Right renal pelvis (tissue), 4 donors: ENCODE measurements at places on chromosomes 3 and 15. TPM values are rescaled to one million over a fixed set of nuclear protein-coding genes. Genes with fewer than 3 reads are reported as not detected.

Gene PXYLP1
- polyA plus RNA-seq, result 44.5 TPM

DNA sequence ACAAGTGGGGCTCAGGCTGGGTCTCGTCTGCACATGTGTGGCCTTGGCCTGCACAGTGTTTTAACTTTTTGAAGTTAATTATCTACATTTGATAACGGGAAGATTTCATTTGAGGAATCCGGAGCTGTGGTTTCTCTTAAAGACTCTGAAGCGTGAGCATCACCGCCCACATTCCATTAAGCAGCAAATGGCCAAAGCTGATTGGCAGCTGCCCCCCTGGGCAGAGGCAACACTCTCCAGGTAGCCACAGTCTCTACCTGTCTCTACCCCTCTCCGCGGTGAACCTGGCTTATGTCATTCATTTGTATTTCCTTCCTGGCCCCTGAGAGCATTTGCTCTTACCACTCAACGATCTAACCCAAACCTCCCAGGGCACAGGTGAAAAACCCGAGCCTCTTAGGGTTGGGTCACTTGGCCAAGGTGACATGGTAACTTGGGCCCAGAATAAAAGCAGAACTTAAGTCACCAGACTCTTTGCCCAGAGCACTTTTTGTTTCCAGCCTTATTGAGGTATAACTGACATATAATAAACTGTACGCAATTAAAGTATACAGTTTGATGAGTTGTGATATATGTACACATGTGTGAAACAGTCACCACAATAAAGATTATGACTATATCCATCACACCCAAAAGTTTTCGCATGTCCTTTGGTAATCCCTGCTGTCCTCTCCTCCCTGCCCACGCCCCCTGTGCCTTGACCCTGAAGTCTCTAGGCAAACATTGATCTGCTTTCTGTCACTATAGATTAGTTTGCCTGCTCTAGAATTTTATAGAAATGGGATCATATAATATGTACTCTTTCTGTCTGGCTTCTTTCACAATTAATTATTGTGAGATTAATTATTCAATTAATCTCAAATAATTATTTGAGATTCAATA is 245.7 kb upstream of the HES1 start:
- no peak for DNase-seq

- no peak for DNase-seq
Observed at GRCh38 chr15:89030311-89030710, 57.9 kb upstream of the ABHD2 start.

DNA sequence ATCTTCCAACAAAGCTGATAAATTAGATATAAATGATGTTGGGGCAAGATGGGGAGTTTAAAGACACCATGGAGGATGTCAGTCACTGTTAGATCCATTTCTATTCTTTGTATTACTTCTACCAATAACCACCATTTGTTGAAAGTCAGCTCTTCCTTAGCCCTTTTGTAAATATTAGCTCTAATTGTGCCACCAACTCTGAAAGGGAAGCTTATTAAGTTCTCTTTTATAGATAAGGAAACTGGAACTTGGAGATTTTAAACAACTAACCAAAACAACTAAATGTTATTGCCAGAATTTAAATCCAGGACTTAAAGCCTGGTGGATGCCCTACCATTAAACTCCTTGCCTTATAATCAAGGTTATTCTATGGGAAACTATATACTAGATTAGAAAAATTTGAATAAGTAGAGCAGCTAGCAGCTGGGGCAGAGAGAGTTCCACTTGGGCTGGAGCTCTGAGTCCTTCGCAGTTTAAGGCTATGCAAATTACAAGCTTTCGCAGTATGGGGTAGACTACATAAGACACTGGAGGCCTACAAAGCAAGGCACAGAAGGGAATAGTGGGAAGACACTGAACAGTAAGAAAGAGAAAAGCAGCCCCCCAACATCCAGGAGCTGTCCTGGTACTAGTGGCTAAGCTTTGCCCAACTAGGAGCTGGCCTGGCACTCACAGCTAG is 52.6 kb downstream of the TM4SF18 start:
- no peak for DNase-seq

GRCh38 chr15:68401496-68402431 is 30.2 kb downstream of the ITGA11 start:
- no peak for DNase-seq

- peak; percentile 60 for DNase-seq
Observed at GRCh38 chr15:98085003-98085639, 124.6 kb downstream of the ARRDC4 start.

DNA sequence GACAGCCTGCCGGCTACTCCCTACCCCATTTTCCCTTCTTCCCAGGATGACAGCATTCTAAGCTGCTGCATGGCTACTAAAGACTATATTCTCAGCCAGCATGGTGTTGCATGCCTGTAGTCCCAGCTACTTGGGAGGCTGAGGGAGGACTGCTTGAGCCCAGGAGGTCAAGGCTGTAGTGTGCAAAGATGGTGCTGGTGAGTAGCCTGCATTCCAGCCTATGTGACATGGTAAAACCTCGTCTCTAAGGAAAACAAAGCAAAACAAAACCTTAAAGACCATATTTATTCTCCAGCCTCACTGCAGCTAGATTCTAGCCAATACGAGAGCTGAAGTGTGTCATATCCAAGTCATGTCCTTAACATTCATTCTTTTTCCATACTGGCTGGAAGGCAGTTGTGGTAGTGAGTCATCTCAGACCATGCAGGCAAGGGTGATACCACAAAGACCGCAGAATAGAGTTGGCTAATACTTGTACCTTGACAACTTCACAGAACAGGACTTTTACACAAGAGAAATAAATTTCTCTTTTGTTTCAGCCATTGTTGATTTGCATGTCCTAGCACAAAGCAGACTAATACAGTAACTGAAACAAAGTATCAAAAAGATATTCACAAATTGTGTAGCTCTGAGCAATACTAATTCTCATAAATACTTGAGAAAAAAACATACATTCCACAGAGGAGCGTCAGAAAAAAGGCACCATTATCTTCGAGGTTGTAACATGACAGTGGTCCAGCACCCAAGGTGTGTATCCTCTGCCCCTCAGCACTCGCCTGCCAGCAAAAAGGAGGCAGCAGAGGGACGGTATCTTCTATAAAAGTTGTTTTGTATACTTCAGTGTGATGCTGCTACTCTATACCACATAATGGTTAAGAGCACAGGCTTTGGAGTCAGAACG is 14.8 kb downstream of the PBRM1 start:
- no peak for DNase-seq

Gene GOLGA6B
- polyA plus RNA-seq, result 0.19 TPM

DNA sequence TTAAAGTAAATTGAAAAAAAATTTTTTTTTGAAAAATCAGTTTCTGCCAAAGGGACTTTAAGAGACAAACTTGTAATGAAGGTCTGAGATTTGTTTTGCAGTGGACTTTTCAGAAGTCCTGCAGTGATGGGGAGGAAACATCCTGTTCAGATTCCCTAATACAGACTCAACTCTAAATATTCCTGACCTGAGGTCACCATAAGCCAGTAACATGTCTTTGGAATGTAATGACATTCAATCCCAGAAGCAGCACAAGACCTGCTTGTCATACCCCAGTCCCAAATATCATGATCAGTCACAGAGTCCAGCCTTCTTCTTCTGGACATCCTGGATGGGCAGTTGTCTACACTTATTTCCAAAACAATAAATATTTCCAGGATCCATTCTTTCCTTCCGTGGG is 53.6 kb downstream of the TMEM39A start:
- no peak for DNase-seq

DNA sequence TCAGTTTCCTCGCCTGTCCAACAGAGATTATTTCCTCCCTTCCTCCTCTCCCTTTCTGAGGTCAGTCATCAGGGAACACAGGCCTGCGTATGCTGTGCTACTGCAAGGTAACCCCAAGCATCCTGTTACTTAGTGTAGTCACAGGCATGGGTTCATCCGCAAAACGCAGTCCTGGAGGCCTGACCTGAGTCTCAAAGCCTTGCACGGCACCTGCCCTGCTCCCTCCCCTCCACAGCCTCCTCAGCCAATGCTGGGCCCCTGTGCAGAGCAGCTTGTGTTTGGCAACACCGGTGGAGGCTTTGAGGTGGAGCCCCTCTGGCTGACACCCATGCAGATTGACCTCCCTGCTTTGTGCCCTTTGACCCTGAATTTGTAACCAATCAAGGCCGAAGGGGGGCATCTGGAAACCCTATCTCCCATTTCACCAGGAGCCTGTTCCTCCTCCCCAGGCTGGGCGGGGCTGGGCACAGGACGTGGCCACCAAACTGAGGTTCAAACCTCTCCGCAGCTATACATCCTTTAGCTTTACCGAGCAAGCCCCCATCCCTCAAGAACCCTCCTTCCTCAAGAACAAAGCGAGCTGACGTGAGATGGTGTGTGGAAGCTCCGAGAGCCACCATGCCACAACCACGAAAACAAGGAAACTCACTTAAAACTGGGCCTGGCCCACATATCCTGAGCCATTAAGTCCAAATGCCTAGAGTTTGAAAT is 21.5 kb downstream of the TKT start:
- no peak for DNase-seq

DNA sequence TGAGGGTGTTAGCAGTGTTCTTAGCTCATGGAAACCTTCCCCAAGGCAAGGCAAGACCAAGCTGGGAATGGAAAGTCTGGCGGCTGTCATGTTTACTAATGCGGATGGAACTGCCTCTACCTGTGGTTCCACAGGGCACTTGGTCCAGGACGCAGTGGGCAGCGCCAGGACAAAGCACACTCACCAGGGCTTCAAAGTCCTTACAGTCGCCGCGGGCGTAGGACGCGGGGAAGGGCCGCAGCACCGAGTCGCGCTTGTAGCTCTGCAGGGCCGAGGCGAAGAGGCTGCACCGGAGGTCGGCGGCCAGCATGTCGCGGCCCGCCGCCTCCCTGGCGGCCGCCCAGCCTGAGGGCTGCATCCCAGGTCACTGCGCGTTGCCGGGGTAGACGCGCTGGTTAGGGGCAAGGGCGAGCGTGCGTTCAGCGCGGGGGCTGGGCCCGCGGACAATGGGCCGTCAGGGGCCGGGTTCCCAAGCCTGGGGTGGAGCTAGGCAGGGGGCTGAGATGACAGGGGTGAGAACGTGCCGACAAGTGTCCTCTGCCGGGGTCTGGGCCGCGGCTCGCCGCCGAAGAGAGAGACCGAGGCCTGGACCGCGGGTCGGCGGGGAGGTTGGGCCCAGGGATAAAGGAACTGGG is 497 bp downstream of the PARP16 start:
- peak; percentile 24 for DNase-seq

Gene ITGA11
- 4.0 TPM for polyA plus RNA-seq

Gene ZNF660
- 9.7 TPM for polyA plus RNA-seq

- no peak for DNase-seq
Observed at GRCh38 chr15:78617076-78617475, 3.7 kb downstream of the CHRNA3 start.

DNA sequence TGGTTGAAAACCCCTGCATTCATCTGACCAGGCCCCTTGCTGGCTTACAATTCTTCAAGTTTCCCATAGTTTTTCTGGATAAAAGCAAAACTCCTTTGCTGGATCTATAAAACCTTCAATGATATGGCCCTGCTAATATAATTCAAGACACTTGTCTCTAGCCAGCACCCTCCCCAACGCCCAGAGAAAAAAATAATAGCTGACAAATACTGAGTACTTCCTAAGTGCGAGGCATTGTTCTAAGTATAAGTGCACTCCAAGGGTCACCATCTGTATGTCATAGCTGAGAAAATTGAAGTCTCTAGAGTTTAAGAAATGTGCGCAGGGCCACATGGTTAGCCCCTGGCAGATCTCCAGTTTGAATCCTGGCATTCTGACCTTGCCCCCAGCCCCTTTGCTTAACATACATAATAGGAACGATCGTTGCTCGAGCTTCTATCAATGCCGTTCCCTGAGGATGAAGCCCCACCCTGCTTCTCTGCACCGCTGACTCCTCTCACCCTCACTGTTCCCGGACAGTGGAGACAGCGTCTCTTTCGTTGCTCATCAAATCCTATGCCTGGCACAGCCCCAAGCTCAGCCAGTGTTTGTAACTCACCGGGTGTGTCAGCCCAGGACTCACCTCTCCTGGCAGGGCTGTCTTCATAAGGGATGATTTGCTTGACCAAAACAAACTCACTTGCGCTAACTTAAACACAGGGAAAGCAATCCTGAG is 377.1 kb upstream of the PROK2 start:
- DNase-seq, result no peak

Gene SLC2A2
- 13.8 TPM for polyA plus RNA-seq

- DNase-seq, result no peak
Observed at GRCh38 chr3:108030960-108031359, 59.9 kb downstream of the CD47 start.

Gene SNAPC5
- polyA plus RNA-seq, result 44.7 TPM

DNA sequence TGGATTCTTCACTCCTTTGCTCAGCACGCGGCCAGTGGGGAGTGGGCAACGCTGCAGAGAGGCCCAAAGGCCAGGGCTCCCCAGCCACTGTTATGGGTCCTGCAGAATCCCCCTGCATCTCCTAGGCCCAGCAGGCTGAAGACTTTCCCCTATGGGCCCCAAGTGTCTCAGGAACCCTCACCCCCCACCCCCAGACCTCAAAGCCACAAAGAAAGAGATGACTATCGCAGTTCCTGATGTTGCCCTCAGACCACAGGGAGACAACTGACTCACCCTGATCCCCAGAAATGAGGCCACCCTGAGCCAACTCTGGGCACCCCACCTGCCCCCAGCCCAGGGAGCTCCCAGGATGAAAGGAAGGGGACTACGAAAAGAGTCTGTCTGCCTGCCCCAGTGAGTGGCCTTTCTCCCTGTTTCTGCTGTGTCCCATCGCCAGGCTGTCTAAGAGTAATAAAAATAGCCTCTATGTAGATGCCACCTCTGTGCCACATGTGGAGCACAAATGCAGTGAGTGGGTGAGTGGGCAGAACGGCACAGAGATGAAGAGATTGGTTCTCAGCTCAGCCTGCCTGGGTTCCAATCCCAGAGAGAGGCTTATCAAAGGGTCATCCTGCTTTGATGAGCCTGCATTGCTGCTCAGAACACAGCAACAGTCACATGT is 283.0 kb downstream of the UACA start:
- no peak for DNase-seq

- no peak for DNase-seq
Observed at GRCh38 chr15:60375306-60375705, 22.5 kb downstream of the ANXA2 start.

- no peak for DNase-seq
Observed at GRCh38 chr3:40192628-40193027, 116.9 kb upstream of the EIF1B start.
